ENCODE measurements at places on chromosomes 11 and 22.

GRCh38 chr11:859394-860131, 16.9 kb downstream of the TSPAN4 start:
- no peak for DNase-seq

DNA sequence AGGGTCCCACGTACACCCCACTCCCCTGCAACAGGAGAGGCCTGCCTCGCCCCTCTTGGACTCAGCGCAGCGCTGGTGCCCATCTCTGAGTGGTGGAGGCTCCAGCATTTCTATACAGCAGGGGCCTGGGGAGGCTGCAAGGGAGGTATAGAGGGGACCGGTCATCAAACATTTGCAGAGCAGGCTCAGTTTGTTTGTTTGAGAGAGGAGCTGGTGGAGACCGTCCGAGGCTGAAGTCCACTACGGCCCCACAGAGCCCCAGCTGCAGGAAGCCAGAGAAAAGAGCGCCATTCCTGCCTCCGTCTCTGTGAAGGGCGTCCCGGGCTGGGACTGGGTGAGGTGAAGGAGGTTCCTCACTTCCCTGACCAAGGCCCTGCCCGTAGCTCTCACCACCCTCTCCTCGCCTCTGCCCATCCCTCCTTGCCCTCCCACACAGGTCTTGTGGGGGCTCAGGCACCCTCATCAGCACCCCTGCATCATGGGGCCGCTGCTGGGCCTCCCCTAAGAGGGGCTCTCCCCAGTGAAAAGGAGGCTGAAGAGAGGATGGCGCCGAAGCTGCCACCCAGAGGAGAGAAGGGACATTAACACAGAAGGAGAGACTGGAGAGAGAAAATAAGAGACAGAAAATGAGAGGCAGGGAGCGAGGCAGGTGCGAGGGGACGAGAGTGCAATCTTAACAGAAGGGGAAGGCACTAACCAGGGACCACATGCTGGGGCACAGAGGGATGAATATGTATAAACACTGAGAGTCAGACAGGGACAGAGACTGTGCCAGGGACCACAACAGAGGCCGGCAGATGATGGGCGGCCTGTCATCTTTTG, 24.5 kb downstream of the RPUSD4 start:
- peak; percentile 17 for DNase-seq

DNA sequence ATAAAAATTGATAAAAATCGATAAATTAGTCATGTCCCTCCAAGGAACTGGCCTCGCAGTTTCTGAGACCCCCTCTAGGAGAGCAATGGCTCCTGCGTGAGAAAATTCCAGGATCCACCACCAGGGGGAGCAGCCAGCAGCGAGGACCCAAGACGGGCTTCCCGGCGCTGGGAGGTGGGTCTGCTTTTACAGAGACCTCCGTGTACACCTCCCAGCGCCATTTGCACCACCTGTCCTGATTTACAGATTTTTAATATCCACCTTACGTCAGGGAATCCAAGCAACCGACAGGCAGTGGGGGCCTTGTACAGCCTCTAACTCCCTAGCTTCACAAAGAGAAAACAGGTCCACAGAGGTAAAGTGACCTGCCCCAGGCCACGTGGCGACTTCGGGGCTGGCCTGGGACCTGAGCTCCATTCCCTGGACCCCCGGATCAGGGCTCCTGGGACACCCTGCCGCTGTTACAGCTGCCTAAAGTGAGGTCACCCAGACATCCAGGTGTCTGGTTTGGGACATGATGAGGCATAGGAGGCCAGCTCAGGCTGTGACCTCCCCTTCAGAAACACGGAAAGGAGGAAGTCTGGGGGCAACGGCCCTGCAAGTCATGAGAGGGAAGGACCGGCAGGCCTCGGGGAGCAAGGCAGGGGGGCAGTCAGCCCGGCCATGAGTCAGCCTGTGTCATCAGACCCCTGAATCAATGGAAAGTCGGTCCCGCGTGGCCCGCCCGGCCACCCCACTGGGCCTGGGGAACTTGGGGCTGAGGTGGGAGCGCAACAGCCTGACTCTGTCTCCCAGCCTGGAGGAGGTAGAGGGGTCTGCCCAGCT, 3.5 kb downstream of the OSM start:
- DNase-seq: peak; percentile 77

- no peak for DNase-seq
Measured at GRCh38 chr22:28950617-28951411, 67.4 kb downstream of the ZNRF3 start.

- no peak for DNase-seq
Measured at GRCh38 chr11:34650528-34650927, 29.6 kb downstream of the EHF start.

DNA sequence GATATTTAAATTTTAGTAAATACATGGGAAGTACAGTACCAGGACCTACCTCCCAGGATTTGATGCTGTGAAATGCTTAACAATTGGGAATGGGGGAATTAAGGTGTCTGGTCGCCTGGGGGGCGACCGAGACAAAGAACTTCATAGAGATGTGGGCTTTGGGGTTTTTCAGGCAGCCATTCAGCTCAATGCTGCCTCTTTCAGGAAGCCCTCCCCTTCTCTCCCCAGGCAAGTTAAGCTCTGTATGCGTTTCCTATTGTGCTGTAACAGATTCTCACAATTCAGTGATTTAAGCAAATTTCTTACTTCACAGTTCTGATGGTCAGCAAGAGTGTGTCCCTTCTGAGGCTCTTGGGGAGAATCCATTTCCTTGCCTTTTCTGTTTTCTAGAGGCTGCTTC, 53.8 kb downstream of the KIAA1671 start:
- DNase-seq: no peak

GRCh38 chr11:126176853-126177470, 34.5 kb downstream of the RPUSD4 start:
- no peak for DNase-seq

GRCh38 chr11:57762235-57762861, 746 bp downstream of the CTNND1 start:
- no peak for DNase-seq

GRCh38 chr11:75677275-75677674, 8.4 kb upstream of the MAP6 start:
- no peak for DNase-seq

DNA sequence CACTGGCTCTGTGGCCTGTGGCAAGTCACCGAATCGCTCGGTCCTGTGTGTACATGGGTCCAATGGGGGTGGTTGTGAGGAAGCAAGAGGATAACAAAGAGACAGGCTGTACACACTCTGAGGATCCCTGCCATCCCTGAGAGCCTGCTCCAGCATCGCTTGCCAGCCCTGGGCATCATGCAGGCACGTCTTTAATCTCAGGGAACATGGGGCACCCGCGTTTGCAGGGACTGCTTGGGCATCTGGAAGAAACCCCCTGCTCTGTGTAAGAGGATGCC, 1.3 kb upstream of the C1QTNF5 start:
- DNase-seq: no peak

GRCh38 chr11:11622772-11623171, 967 bp upstream of the GALNT18 start:
- DNase-seq: no peak

- peak; percentile 57 for DNase-seq
Measured at GRCh38 chr11:62792202-62792575, 383 bp upstream of the TMEM223 start.

DNA sequence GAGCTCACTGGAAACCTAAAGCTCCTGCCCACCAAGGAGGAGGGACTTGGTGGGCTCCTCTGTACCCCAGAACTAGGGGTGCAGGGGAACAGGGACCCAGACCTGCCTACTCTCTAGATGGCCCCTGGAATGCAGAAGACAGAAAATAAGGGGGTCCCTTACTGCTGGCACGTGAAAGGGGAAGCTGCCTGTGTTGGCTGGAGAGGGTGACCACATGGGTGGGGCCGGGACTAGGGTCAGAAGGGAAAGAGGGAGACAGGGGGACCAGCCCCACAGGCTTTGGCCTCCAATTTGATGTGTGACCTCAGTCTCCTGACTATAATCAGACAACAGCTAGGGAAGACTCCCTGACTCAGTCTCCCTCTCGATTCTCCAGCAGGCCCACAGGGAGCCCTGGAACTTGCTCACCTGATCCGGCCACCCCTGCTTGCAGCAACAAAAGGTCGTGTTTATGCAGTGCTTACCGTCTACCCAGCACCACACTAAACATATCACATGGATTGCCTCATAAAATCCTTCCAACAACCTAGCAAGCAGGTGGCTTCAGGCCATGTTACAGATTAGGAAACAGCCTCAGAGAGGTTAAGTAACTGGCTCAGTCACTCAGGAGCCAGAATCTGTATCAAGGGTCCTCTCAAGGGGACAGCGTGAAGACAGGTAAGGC, 10.2 kb downstream of the ARAP1 start:
- DNase-seq: no peak

DNA sequence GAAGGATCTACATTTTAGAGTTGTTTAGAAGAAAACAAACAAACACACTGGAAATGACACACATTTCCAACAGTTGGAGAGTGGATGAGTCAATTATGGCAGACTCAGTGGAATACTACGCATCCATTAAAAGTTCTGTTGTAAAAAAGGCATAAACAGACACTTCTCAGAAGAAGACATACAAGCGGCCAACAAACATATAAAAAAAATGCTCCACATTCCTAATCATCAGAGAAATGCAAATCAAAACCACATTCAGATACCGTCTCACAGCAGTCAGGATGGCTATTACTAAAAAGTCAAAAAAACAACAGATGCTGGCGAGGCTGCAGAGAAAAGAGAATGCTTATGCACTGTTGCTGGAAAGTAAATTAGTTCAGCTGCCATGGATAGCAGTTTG, 298.2 kb downstream of the DDX10 start:
- DNase-seq: no peak

DNA sequence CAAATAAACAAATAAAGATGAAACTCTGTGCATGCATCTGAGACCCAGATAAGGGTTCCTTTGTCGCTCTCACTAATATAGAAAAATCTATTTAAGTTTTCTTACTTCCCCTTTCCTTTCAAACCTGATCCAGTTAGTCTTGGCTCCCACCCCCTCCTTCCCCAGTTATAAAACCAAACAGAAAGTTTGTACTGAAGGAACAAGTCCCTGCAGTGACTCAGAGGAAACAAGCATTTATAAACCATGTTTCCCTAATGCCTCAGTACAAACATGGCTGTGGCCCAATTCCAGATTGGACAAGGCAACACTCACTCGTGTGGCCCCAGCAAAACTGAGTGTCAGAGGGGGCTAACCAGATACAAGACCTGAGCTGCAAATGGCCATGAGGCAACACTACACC, 65.5 kb upstream of the ARHGAP20 start:
- DNase-seq: no peak

DNA sequence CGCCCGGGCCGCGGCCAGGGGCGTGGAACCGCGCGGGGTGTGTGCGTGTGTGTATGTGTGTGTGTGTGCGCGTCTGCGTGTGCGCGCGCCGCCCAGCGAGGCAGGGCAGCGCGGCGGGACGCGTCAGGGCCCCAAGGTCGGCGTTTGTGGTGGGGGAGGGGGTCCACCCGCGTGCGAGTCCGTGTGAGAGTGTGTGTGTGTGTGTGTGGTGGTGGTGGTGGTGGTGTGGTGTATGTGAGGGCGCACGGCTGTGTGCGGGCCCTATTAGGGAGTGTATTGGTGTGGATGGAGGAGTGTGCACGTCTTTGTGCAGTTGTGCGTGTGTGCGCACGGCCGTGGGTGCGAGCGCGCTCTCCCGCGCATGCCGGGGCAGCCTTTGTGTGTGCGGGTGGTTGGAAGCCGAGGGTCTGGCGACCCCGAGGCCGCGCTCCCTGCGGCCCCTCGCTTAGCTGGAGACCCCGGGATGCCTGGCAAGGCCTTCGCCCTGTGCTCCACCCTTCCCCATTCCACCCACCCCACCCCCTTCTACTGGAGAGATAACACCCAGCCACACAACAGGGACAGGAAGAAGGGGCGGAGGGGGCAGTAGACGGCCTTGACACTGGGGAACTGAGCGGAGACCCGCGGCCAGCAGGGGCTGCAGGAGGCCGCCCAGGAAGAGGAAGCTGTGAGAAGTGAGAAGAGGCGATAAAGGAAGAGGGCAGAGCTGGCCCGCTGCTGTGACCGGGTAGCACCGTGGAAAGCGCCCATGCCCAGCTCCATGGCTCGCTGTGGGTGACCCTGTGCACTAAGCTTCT, 528 bp upstream of the ARRB1 start:
- peak; percentile 97 for DNase-seq

DNA sequence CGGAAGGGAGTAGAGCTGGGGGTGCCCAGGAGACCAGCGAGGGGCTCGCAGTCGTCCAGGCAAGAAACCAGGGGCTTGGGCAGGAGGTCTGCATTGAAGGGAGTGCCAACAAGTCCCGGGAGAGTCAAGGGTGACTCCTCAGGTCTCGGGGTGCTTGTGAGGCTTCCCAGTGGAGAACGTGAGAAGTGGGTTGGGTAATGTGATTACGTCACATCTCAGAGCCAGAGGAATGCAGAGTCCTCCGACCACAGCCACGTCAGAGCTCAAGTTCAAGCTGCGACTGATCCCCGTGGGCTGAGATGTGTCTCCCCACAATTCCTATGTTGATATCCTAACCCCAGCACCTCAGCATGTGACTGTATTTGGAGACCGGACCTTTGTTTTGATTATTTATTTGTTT, 89.7 kb upstream of the SHANK2 start:
- no peak for DNase-seq

DNA sequence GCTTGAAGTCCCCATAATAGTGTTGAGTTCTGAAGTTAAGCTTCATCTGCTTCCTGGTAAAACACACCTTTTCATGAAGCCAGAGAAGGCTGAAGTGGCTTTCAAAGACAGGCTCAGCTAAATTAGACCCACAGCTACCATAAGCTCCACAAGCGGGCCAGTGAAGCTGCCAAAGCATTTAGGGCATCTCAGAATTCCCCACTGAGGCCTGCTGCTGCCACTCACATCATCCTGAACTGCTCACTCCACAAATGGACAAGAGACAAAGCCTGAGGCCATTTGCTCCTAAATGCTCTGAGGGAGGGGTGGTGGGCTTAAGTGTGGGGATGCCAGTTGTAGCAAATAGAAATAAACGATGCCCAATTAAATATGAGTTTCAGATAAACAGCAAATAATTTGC, 14.6 kb downstream of the CCDC83 start:
- DNase-seq: no peak

DNA sequence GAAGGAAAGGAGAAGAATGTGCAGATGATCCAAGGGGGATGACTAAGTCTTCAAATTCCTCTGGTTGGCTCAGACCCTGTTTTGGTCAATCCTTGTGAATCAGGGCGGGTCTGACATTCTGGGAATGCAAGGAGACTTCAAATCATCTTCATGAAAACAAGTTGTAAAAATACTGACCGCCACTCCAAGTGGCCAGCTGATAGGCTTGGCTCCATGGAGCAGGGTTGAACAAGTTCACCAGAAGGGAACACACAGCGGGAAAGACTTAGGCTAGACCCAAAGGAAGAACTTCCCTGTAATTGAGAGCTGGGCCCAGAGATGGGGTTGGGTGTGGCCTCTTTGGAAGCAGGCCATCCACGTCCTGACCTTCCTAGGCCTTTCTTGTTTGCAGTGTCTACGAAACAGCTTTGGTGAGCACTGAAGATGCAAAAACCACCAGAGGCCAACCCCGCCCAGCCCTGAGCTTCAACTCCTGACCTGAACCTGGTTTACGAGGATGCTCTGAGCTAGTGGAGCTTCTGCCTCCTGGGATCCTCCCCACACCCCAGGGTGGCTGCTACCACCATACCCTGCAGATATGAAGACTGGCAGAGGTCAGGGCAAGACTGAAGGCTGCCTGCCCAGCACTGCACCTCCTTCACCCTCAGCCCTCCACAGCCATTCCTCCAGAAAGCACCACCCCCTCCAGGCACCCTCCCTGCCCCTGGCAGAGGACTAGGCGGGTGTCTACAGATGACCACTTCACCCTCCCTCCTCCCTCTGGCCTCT, 26.1 kb downstream of the GDPD5 start:
- DNase-seq: peak; percentile 72

All from mesendoderm (in vitro differentiated cells).